Activated T-cell treated with anti-CD3 and anti-CD28 coated beads, Interleukin-2, amount 50 U/mL, for 72 hours (primary cell): ENCODE measurements at places on chromosomes 1 and 21. TPM values are rescaled to one million over a fixed set of nuclear protein-coding genes. Genes with fewer than 3 reads are reported as not detected.
A peak's percentile ranks its signal among the peaks of the same experiment; 100 is the strongest.

- no peak overlapping the region for H3K27ac ChIP-seq
- DNase-seq: no peak
- H3K27me3 ChIP-seq: no peaks in the 10 kb centered on the region
- no peaks in the 10 kb centered on the region for H3K4me1 ChIP-seq
- no peak overlapping the region for H3K4me3 ChIP-seq
These were observed 42.8 kb downstream of the SLC37A1 start for GRCh38 chr21:42556476-42556875.

GRCh38 chr1:199291022-199291740, 652.3 kb downstream of the PTPRC start:
- H3K4me3 ChIP-seq: no peak overlapping the region
- no peaks in the 10 kb centered on the region for H3K36me3 ChIP-seq
- peaks cover 5% of the 10 kb centered on the region for H3K27me3 ChIP-seq
- H3K27ac ChIP-seq: no peak overlapping the region
- DNase-seq: no peak
- H3K4me1 ChIP-seq: peaks cover 8% of the 10 kb centered on the region

GRCh38 chr1:117231748-117232373, 21.1 kb upstream of the VTCN1 start:
- peaks cover 9% of the 10 kb centered on the region for H3K27me3 ChIP-seq
- no peaks in the 10 kb centered on the region for H3K4me1 ChIP-seq
- no peak overlapping the region for H3K4me3 ChIP-seq
- H3K36me3 ChIP-seq: no peaks in the 10 kb centered on the region

DNA sequence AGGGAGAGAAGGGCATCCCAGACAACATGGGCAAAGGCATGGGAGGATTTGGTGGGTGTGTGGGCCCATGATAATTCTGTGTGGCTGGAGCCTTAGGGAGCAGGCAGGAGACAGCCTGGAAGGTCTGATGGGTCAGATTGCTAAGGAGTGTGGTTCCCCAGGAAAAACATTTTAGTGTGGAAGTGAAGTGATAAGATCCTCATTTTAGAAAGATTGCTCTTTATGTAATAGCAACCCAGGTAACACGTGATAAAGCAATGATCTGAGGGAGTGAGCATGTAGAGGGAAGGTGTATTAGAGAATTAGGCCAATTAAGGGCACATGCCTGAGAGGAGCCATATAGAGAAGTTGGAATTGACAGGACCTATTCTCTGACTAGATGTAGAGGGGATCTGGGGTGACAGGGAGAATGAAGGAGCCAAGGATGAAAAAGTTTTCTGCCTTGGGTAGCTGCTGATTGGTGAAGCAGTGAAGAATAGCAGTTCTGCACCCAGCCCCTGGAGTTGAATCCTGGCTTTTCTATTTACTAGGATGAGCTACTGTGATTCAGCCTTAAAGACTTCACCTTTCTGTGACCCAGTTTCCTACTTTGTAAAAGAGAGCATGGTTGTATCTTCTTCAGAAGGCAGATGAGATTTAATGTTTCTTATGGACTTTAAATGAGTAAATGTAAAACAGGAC, 18.7 kb upstream of the SLAMF6 start:
- DNase-seq: no peak
- no peaks in the 10 kb centered on the region for H3K27me3 ChIP-seq
- H3K27ac ChIP-seq: peak overlapping the region; percentile 92
- peaks cover 52% of the 10 kb centered on the region for H3K4me1 ChIP-seq
- peaks cover 3% of the 10 kb centered on the region for H3K36me3 ChIP-seq

- no peak overlapping the region for H3K27ac ChIP-seq
- no peaks in the 10 kb centered on the region for H3K27me3 ChIP-seq
- no peak for DNase-seq
- no peaks in the 10 kb centered on the region for H3K4me1 ChIP-seq
- H3K4me3 ChIP-seq: no peak overlapping the region
These were observed 76.6 kb upstream of the HOOK1 start for GRCh38 chr1:59738152-59738551.

DNA sequence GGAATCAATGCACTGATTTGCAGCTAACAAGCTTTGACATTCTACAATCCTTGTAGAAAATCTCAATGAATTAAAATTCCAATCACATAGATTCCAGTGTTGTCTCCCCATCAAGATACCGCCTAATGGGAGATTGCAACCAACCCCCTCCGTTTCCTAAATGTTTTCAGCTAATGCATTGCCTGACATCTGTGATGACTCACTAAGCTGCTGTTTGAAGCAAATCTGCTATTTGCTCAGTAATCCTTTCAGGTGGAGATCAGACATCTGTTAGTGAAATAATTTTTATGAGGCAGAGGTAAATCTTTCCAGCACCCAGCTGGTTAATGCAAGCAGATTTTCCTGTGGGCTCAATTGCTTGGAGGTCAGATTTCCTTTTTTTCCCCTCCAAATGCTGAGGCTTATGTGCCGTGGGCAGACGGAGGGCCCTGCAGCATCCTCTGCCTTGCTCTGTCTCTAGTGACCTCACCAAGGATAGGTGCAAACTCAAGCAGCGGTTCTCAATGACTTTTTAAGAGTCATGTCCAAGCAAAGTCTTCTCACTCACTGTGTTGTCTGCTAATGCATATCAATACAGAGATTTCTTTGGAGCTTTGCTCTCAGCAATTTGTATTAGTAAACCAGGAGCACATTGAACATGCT, 91.1 kb upstream of the RAB3GAP2 start:
- H3K27ac ChIP-seq: no peak overlapping the region
- no peaks in the 10 kb centered on the region for H3K36me3 ChIP-seq
- H3K4me1 ChIP-seq: no peaks in the 10 kb centered on the region
- no peak overlapping the region for H3K4me3 ChIP-seq
- DNase-seq: no peak

DNA sequence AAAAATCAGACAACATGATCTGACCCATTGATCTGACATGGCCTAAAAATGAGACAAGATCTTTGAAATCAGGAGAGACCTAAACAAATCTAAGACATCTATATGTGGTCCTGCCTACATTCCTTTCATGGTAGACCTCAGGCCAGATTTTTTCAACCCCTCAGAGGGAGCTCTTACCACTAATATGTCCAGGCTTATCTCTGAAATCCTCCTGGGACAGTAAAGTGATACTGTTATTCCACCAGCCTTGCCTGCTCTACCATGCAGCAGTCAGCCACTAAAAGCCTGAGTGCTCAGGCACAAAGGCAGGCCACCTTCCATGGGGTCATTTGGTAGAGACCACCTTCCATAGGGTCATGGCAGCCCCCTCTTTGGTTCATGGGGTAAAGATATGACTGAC, 126.9 kb downstream of the TBX15 start:
- no peaks in the 10 kb centered on the region for H3K27me3 ChIP-seq
- no peaks in the 10 kb centered on the region for H3K36me3 ChIP-seq
- no peak overlapping the region for H3K4me3 ChIP-seq

DNA sequence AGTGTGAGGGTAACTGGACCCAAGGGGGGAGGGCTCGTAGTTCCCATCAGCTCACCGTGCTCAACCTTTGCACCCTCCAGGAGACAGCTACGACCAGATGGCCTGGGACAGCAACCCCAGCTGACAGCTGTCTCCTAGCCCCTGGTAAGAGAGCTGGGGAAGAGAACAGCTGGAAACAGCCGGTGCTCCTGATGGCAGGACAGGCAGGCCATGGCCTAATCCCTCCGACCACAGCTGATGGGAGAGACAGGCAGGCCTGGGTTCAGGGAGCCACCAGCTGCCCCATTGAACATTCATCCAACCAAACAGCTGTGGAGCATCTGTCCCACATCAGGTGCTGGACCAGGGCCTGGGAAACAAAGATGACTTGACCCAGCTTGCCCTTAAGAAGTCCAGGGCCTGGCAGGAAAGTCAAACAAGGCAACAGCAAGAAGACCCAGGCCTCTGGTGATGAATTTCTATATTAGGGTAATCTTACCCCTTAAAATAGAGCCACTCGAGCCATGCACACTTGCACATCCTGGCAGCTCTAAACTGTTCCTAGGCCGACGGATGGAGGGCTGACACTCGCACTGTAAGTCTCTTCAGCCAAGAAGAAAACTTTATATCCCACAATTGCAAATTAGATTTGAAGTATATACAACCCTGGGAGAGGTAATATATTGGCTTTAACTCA, 12.2 kb downstream of the OLFML2B start:
- no peaks in the 10 kb centered on the region for H3K4me1 ChIP-seq
- no peak for DNase-seq
- no peaks in the 10 kb centered on the region for H3K27me3 ChIP-seq
- H3K36me3 ChIP-seq: peaks cover 2% of the 10 kb centered on the region

The PKNOX1 gene
- total RNA-seq: 22.8 TPM
